ENCODE measurements at places on chromosomes 4 and X.

DNA sequence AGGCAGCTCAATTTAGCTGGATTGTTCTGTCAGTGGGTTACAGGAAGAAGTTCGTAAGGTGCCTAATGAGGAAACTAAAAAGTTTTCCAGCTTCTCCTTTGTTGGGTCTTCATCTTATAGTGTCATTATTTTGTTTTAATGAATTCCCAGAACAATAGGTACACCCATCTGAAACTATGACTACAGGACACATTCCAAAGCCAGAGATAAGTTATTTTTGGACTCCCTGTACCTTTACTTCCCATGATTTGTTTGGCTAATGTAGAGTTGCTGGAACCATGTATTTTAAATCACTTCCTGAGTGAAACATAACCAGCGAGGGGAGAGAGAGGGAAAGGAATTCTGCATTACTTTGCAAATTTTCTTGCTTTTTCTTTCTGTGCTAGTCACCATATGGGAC is 114.0 kb downstream of the CLCN5 start:
- DNase-seq: no peak

DNA sequence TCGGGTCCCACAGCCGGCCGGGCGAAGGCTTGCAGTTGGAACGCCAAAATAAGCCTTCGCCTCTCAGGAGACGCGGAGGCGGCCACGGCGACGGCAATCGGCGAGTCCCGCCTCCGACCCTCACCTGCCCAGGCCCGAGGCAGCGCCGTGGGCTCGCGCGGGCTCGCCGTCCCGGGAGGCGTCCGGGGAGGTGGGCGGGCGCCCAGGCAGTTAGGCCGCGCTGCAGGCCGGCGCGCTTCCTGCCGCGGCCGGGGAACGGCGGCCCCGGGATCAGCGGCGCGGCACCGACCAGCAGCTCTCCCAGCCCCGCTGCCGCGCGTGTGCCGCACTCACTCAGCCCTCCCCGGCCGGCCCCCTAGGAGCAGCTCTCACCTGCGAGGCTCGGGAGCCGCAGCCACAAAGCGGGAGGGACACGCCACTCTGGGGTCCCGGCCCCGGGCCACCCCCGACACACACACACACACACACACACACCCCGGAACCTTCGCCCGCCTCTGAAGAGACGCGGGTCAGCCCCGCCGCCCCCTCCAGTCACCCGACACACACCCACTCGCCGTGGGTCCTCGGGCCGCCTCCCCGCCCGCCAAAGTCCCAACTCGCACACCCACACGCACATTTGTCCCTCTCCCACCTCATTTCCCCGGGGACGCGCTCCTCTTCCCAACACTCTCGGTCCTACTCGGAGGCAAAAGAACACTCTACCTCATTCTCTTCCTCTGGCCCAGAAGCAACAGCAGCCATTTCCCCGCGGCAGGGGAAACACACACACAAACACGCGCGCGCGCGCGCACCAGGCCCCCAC is at the start of gene CNOT6L:
TSS of gene CNOT6L (minus strand) at position 767 of the 802 bp plus-strand sequence. CDS start at position 707, 60 bp downstream.
- peak; percentile 58 for DNase-seq

DNA sequence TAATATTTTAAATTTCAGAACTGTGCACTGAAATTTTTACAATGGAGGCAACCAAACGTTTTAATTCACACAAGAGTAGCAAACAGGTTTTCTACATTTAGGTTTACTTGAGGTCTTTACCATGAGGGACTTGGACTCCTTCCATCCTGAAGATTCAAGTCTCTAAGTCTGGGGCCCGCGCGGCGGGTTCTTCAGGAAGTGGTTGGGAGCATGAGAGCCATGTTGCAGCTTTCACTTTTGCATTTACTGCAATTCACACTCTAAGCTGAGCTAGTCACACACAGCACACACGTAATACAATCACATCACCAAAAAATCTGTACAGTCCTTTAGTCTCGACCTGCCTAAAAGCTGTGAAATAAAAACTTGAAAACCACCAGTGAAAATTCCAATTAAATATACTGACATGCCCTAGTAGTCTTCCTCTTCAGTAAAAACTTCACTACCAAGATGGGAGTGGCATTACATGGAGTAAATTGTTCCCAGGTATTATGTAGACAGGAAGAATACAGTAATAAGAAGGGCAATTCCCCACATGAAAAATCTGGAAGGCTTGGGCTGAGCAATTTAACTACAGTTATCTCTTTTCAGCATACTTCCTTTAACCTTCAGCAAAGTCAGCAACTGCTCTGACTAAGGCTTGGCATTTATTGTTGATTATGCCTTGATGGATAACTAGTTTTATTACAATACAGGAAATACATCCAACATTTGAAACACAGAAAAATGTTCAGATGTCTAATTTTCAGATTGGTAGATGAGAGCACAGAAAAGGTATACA is 571.1 kb upstream of the DIPK2B start:
- DNase-seq: no peak

GRCh38 chr4:188147776-188148175 is 8.5 kb downstream of the TRIML1 start:
- DNase-seq: no peak

GRCh38 chrX:130771648-130772047 is 131.4 kb downstream of the ENOX2 start:
- DNase-seq: no peak

DNA sequence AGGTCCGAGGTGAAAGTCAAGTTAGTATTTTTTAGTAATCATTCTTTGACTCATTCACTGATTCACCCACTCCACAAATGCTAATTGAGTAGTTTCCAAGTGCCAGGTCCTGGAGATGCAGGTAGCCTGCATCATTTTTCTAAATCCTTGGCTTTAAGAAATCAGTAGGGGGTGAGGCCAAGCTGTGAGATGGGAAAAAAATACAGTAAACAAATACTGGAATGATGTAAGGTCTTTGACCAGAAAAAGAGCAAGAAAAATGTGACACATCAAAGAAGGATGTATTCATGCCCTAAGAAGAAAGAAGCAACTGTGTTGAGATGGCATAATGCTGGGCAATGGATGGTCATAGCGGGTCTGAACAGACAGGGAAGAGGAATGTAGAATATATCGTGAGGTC is 1386.6 kb downstream of the PCDH7 start:
- no peak for DNase-seq

DNA sequence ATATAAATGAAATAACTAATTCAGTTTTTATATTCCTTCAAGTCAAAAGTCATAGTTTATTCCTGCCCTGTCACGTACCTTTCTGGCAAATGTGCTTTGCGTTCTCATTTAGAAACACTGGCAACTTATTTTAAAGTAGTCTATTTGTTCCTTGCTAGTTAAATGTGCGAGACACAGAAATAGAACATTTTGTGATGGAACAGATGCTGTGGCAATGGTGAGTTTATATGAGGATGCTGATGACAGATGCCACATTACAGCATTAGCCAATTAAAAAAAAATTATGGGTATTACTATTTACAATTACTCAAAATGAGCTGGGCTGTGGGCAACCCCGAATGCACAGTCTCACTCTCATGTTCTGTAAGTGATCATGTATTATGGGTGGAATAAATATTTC is 26.1 kb upstream of the EPHA5 start:
- no peak for DNase-seq

DNA sequence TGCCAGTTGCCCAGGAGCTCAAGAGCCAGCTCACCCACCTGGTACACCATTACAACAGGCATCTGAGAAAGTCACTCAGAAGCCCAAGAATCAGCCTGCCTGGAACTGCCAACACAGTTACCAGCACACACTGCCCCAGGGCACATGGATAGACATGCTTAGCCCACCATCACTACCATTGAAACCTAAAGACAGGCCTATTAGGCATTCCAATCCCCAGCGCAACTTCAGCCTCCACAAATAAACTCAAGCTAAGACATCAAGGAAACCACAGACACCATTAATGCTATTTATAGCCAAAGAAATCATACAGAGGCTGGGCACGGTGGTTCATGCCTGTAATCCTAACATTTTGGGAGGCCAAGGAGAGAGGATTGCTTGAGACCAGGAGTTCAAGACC is 42.3 kb downstream of the ATRX start:
- no peak for DNase-seq

- no peak for DNase-seq
These were observed 292.8 kb upstream of the EDA2R start for GRCh38 chrX:66931713-66932112.

DNA sequence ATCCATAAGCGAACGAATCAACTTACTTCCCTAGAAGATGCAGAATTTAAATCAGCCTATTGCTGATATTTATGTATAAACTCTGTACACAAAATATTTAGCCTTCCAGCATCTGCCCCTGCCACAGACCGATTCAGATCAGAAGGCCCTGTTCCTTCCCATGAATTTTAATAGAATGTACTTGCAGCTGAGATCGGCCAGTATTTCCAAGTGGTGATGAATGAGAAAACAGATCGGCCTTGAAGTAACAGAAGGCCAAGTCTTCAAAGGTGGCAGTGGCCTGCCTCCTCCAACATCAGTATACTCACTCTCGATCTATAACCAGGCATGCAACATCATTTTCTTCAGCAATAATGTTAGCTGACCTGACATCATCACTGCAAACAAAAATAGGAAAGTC is 66.4 kb downstream of the PRKG2 start:
- DNase-seq: no peak

GRCh38 chr4:51868449-51868847 is 25.5 kb downstream of the DCUN1D4 start:
- no peak for DNase-seq

DNA sequence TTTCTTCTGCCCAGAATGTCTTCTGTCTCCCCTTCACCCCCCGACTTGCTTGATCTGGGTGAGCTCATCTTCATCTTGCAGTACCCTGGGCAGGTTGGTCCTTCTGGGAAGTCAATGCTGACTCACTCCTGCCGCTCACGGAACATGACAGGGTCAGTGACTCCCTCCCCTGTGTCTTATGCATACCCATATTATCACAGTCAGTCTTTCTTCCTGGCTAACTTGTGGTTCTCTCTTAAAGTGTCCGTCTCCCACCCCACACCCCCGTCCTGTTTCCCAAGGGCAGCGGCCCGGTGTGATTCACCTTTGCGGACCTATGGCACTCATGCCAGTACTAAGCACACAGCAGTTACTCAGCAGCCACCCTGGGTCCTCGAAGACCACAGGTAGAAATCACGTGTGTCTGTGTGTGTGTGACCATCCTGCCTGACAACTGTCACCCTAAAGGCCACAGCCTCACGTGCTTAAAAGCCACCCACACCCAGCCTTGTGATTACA is 17.7 kb downstream of the IQSEC2 start:
- no peak for DNase-seq

DNA sequence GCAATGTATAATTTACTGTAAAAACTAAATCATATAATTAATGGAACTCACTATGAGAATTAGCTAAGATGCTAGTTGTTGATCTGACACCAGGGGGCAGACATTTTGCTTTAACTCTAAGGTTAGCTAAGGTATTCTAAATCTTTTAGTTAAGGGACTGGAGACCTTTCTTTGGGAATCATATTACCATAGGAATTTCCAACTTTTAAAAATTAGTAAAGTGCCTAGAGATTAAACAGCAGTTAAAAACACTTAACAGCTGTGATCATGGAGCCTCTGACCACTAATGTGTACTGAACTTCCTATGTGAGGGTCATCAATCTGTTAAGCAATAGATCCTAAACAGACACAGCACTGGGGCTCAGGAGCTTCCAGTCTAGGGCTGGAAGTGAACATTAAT is 226.6 kb downstream of the NSUN7 start:
- DNase-seq: no peak

DNA sequence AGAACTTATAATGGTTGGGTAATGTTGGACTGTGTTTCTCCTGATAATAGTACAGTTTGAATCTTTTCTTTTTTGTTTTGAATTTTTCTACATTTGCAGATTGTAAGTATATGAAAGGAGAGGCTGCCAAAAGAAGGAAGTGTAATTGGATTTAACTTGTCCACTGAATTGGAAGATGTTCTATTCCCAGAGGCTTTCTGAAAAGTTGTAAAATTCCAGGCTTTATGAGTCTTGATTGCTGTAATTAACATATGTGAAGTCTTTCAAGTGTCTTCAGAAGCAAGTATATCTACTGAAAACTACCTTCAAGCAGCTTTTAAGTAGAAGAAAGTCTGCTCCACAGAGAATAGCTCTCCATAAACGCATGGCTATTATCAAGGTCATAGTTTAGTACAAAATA is 2456.4 kb downstream of the PCDH7 start:
- no peak for DNase-seq

GRCh38 chr4:11471618-11472017 is 42.9 kb upstream of the HS3ST1 start:
- DNase-seq: no peak

DNA sequence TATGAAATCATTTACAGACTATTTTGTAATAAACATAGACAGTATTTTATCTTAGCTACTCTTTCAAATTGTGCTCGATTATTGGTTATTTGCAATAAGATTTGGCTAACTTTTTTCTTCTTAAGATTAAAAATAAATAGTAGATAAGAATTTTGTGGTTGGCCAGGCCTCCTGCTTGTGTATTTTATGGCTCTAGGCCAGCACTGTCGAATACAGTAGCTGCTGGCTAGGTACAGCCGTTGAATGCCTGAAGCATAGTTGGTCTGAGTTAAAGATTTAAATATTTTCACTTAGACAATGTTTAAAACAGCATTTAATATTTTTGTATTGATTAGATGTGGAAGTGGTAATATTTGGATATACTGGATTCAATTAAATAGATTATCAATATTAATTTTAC is 481.0 kb downstream of the SPRY1 start:
- no peak for DNase-seq

GRCh38 chr4:186699298-186699697 is 24.4 kb downstream of the FAT1 start:
- DNase-seq: no peak

GRCh38 chrX:109760922-109761250 is 27.8 kb upstream of the ACSL4 start:
- no peak for DNase-seq

GRCh38 chrX:23332101-23332887 is 2.4 kb upstream of the PTCHD1 start:
- no peak for DNase-seq

GRCh38 chrX:120671963-120672362 is 42.1 kb upstream of the C1GALT1C1 start:
- no peak for DNase-seq

GRCh38 chrX:30309139-30309571 is at the start of gene NR0B1:
TSS of gene NR0B1 (minus strand) at chrX:30309390. CDS start at chrX:30309363, 27 bp downstream.
- DNase-seq: no peak

- no peak for DNase-seq
These were observed 208.6 kb upstream of the SFRP2 start for GRCh38 chr4:153997516-153997915.

GRCh38 chr4:41409594-41409895 is 128.4 kb upstream of the LIMCH1 start:
- no peak for DNase-seq

GRCh38 chr4:2059046-2059725 is at the start of gene NAT8L:
TSS of gene NAT8L (plus strand) at chr4:2059327. CDS start at chr4:2059512, 185 bp downstream.
- DNase-seq: no peak

- DNase-seq: no peak
These were observed 47.1 kb upstream of the PCDH10 start for GRCh38 chr4:133102043-133102442.

GRCh38 chr4:189046642-189047041 is 894.0 kb upstream of the FRG1 start:
- DNase-seq: no peak

- DNase-seq: no peak
These were observed 866.5 kb upstream of the PRKX start for GRCh38 chrX:4579999-4580398.
